COR-L47 (cell line): ENCODE measurements at places on chromosomes 6 and 20.
A peak's percentile ranks its signal among the peaks of the same experiment; 100 is the strongest.

GRCh38 chr6:98047164-98047563 lies 764.1 kb upstream of the MMS22L start:
- no peak for DNase-seq

DNA sequence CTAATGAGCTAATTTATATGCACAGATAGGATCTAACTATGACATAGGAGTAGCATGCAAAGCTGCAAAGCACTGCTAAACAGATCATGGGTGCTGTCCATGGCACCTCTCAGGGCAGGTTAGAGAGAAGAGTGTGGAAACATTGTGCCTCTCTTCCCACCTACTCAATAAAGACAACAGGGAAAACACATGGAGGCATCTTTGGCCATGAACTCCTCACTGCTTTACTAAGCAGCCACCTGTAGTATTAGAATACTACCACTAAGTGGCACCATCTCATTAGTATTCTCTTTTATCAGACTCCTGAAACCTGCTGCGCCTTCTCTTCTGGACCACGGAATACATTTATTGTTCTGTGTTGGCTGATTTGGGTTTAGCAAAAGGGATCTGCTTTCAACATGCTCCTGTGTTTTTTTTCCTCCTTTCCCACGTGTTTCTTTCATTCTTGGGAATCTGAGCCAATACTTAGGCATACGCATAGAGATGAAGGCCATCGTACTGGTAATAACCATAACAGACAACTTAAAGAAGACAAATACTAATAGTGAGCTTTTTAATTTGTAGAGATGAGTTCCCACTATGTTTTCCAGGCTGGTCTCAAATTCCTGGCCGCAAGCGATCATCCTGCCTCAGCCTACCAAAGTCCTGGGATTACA lies 9.4 kb upstream of the HDDC2 start:
- DNase-seq: peak; percentile 38

GRCh38 chr6:149028767-149029405 lies 282.1 kb downstream of the UST start:
- DNase-seq: peak; percentile 69

- DNase-seq: no peak
Observed at GRCh38 chr20:10531848-10532247, 96.7 kb downstream of the SLX4IP start.

- no peak for DNase-seq
Observed at GRCh38 chr6:168938546-168938945, 315.1 kb downstream of the THBS2 start.

- DNase-seq: no peak
Observed at GRCh38 chr6:16721977-16722376, 39.3 kb downstream of the ATXN1 start.

DNA sequence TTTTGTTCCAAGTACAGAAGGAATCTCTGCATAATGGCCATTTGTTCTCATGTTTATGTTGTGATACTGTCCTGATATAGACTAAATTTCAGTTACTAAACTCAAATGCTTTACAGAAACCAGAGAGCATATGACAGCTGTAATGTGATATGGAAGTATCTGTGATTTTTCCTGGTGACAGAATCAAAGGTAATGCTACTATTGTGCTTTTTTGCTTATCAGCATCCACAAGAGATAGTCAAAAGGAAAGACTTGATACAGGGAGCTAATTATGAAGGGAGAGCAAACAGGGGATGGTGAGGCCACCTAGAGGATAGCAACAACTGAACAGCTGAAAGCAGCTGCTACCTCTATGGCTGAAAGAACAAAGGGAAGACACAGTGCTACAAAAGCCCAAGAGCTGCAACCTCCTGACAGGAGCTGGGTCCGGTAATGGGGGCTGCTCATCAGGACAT lies 181.4 kb downstream of the PHF3 start:
- peak; percentile 21 for DNase-seq

- DNase-seq: no peak
Observed at GRCh38 chr20:62475027-62475771, 596 bp downstream of the GATA5 start.

DNA sequence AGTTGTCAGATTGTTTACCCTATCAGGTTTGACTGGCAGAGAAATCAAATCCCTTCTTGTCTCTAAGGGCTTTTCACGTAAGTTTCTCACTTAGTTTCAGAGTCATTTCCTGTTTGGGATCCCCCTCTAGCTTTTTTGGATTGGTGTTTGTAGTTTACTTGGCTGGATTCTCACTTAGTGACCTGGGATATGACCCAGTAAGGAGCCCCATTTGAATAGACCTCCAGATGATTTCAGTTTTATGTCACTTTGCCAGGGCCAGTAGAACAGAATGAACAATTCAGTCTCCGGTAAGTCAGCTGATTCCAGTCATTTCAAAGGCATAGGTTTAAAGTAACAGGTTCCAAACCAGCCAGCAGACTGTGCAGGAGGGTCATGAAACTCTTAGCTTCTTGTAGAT lies 8.2 kb downstream of the FAM135A start:
- DNase-seq: no peak

GRCh38 chr6:70590400-70590799 lies 23.7 kb downstream of the SDHAF4 start:
- no peak for DNase-seq

DNA sequence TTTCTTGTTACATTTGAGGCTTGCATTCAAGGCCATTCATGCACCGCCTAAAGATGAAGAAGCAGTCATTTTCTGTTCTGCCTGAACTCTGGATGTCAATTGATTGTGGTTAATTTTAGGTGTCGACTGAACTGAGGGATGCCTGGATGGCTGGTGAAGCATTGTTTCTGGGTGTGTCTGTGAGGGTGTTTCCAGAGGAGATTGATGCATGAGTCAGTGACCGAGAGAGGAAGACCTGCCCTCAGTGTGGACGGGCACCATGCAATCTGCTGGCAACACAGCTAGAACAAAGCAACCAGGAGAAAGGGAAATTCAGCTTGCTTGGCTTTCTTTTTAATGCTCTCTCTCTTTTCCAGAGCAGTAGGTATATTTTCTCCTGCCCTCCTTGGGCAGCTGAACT lies 164.1 kb upstream of the ECI2 start:
- no peak for DNase-seq

GRCh38 chr6:153130515-153131036 lies 506 bp downstream of the RGS17 start:
- no peak for DNase-seq

- no peak for DNase-seq
Observed at GRCh38 chr6:166775180-166775922, 148.3 kb upstream of the RPS6KA2 start.

DNA sequence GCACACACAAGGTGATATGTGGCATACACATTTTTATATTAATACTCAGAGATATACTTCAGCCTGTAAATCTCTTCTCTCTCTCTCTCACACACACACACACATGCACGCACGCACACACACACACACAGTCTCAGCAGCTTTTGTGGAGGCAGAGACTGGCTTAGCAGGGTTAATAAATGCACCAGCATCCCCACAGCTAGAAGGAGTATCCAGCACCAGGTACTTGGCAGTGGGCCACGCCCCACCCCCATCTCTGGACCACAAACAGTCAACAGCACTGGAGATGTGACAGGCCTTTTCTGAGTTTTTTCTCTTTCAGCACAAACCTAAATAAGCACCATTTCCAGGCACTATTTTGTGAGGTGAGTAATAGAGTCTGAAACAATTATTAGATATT lies 47.3 kb upstream of the LRFN2 start:
- peak; percentile 90 for DNase-seq

DNA sequence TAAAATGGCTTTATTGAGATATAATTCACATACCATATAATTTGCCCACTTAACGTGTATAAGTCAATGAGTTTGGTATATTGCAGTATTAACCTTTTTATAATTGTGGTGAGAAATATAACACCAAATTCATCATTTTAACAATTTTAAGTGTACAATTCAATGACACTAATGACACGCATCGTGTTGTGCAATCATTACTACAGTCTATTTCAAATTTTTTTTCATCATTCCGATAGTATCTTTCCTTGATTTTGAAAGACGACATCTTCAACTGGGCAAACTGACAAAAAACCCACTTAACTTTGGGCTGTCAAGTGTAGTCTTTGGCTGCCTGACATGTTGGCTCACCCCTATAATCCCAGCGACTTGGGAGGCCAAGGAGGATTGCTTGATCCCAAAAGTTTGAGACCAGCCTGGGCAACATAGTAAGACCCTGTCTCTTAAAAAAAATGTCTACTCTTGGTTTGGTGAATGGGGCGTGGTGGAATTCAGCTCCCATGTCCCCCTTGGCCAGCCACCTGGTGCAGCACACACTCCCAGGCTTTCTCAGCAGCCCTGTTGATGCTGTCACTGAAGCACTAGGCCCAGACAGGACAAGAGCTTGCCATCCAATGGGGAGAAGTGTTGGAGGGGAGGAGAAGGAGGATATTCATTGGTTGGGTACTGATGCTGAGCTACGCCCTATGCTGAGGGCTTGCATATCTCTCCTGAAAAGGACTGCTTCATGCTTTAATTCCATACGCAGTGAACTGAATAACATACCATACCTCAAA lies 150.5 kb downstream of the CD83 start:
- DNase-seq: no peak

DNA sequence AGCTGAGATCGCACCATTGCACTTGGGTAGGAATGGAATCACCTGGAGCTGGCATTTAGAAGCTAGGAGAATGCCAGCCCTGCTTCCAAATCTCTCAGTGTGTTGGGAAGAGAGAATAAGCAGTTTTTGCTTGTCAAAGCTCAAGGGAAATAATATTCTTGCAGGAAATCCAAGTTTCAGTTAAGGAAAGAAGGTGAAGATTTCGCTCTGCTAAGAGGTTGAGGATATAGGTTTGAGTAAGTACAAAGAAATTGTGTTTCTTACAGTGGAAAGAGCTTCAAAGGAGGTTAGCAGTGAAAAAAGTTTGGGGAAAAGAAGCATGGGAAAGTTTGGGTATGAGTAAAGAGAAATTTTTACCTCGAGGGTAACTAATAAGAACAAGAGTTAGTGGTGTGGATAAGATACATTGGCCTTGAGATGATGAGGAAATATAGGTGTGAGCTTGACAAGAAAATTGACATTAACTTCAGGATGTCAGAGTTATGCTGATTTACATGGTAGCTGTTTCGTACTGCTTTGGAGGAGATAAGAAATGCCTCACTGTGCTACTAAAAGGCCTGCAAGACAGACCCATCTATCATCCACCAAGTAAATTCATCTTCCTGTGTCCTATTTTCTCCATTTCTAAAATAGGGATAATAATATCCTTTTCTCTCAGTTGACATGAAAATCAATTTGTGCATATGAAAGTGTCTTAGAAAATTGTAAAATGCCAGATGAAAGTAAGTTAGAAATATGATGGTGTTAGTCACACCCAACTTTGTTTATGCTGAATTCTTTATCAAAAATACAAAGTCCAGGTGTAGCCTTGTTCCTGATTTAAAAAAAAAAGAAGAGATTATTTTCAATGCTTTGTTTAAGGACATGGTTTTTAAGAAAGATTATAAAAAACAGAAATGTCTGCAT lies 12.8 kb upstream of the HINT3 start:
- no peak for DNase-seq

GRCh38 chr6:151284548-151285017 lies 44.8 kb downstream of the AKAP12 start:
- DNase-seq: no peak

GRCh38 chr6:42451333-42452170 lies at the start of gene TRERF1:
TRERF1 (minus strand) TSS chr6:42451926; CDS start chr6:42269590, 182,336 bp downstream.
- DNase-seq: peak; percentile 76

GRCh38 chr6:1558388-1558787 lies 51.3 kb upstream of the FOXC1 start:
- no peak for DNase-seq

DNA sequence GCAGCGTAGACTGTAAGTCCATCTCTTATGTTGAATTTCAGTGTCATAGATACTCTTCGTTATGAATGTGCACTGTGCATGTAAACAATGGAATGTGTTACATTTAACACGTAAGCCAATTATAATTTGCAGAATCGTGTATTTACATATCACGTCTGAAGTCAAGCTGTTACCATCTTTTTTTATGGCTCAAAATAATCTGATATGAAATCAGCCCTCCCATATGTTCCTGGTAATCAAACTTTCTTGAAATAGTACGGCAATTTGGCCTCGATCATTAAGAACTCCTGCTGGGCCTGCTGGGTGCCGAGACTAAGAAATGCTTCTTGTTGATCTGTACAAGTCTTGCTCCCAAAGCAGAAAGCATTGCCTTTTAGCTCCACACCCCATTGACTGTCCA lies 89.6 kb upstream of the DOK5 start:
- no peak for DNase-seq

GRCh38 chr20:16930656-16931055 lies 182.5 kb downstream of the OTOR start:
- DNase-seq: no peak

GRCh38 chr6:144921206-144921975 lies 636.3 kb downstream of the UTRN start:
- DNase-seq: no peak
